ENCODE measurements at places on chromosomes 2 and 18.

GRCh38 chr2:230757476-230757875 lies 44.8 kb downstream of the CAB39 start:
- DNase-seq = peak; percentile 50

GRCh38 chr18:68954738-68955137 lies 156.9 kb downstream of the CCDC102B start:
- no peak for DNase-seq

DNA sequence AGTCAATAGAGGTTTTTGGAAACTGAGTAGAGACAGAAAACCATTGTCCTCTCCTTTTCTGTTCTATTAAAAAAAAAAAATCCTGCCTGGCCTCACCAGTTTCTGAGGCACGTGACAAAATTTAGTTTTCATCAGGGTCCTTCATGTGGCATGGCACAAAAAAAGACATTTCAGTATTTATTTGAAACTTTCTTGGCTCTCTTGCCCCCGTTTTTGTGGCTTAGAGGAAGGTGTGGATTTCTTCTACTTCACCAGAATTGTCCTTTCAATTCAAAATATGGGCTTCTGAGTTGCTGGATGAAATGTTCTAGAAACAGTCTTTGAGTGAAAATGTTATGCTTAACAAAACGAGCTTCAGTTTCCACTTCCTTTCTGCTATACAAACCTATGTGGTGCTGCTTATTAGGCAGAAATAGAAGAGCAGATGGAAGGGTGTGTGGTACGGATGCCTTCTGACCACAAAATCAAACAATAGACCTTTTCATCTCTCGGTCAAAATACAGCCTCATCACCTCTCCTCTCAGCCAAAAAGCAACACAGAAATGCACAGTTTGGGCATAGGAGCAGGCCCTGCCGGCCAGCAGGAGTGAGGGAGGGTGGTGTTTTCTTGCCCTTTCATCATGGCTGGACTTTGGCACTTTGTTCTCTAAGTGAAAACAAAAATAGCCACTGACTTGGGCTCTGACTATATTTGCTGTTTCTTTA lies 89.2 kb downstream of the SH3RF3 start:
- DNase-seq = peak; percentile 46

DNA sequence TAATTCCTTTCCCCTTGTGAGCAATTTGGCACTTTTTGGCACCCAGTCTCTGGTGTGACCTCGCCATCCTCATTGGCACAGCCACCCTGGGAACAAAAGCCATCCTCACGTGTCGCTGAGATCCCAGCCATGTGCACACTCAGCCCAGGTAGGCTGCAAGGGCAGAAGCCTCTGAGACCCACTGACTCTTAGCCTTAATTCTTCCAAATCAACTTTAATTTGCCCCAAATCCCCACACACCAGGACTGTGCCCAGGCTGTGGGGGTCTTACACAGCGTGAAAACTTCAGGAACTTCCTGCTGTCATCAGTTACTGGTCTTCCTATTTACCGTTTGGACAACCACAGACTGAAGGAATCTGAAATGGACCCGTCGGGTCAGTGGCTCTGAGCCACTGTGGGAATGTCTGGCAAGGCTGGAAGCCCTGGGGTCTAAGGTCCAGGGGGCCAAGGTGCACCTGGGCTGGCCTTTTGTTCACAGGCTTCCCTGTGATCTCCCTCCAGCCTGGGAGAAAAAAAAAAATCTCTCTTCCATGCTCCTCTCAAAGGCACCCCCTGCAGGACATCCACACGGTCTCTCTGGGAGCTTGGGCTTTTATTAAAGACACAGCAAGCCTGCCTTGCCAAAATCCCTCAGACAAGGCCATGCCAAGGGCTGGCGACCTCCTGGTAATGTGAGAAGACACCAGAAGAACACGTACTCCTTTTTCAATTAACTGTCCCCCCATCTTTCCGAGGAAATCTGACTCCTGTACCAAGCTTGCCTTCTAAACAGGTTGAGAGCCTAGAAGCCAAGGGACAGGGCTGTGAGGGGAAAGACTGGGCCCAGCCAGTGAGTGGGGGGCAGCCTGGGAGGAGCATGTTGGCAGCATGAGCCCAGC lies 42.1 kb upstream of the LAPTM4A start:
- peak; percentile 81 for DNase-seq
